ENCODE measurements at places on chromosomes 3 and 15.
A peak's percentile ranks its signal among the peaks of the same experiment; 100 is the strongest.

DNA sequence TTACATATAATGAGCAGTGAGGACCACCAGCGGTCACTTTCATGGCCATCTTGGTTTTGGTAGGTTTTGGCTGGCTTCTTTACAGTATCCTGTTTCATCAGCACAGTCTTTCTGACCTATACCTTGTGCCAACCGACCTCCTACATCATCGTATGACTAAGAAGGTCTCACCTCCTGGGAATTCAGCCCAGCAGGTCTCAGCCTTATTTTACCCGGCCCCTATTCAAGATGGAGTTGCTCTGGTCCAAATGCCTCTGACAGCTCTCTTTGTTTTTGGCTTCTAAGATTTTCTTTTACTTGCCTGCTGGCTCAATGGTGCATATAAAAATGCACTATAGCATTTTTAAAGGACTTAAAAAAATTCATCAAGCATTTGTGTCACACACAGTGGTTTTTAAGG lies 3.2 kb upstream of the MME start:
- no peak for DNase-seq

DNA sequence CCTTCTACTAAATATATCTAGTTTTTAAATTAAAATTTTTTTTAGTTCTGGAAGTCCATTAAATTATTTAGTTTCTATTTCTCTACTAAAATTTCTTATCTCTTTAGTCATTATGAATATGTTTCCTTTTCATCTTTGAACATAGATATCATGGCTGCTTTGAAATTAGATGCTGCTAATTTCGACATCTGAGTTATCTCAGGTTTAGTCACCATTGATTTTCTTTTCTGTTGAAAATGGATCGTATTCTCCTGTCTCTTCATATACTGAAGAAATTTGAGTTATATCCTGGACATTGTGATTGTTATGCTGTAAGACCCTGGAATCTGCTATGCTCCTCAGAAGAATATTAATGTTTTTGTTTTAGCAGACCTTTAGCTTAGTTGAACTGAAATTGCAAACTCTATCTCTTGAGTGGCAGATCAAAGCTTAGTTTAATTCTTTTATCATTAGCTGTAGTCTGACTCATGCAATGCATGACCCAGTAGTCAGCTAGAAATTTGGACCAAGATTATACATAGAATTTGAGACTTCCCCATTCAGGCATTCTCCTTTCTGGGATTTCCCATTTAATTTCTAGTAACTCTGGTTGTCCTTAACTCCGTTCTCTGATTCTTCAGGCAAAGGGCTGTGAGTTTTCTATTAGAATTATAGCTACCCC lies 439.8 kb upstream of the IL12A start:
- DNase-seq: no peak

GRCh38 chr15:85010071-85010385 lies 28.4 kb downstream of the PDE8A start:
- DNase-seq: no peak

DNA sequence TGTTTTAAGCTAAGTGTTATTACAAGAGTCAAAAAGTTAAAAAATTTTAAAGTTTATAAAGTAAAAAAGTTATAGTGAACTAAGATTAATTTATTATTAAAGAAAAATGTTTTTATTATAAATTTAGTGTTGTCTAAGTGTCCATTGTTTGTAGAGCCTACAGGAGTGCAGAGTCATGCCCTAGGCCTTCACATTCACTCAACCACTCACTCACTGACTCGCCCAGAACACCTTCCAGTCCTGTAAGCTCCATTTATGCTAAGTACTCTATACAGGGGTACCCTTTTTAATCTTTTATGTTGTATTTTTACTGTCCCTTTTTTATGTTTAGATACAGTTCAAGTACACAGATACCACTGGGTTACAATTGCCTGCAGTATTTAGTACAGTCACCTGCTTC lies 37.2 kb downstream of the EEFSEC start:
- DNase-seq: no peak

DNA sequence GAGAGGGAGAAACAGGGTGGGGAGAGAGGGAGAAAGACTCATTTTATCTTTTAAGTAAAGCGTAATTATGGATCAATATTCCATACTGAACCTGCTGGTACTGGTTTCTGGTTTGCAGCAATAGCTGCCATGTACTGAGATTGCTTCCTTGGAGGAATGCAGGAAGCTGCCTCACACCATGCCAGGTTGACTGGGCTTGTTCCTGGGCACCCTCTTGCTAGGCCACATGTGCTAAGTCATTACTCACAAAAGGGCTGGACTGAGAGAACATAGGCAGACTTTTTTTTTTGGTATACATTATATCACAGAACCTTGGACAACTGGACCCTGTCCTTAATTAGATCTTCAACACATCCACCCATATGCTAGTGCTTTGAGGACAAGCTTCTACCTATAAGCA lies 193.4 kb downstream of the ZNF621 start:
- no peak for DNase-seq

GRCh38 chr15:68471541-68471940 lies 39.6 kb upstream of the ITGA11 start:
- DNase-seq: peak; percentile 25

DNA sequence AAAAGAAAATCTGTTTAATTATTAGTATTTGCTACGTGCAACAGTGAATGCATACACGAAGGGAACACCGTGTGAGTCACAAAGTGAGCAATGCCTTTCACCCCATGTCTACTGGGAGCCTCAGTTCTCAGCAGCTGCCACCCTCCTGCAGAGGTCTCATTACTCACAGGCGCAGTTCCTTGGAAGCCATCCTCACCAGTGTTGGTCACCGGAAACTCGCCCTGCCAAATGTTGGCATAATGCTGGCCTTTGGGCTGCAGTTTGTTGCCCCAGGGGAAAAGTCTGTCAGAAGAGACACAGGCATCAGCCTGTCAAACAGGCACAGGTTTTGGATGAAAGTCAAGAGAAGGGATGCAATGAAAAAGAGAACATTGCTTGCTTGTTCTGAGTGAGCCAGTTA lies 50.1 kb downstream of the SUMF1 start:
- no peak for DNase-seq

- no peak for DNase-seq
Observed at GRCh38 chr3:177887475-177887874, 648.8 kb upstream of the KCNMB2 start.

GRCh38 chr3:44020143-44020542 lies 221.5 kb upstream of the TOPAZ1 start:
- DNase-seq: no peak

GRCh38 chr3:149003653-149004305 lies 12.4 kb downstream of the GYG1 start:
- DNase-seq: no peak

DNA sequence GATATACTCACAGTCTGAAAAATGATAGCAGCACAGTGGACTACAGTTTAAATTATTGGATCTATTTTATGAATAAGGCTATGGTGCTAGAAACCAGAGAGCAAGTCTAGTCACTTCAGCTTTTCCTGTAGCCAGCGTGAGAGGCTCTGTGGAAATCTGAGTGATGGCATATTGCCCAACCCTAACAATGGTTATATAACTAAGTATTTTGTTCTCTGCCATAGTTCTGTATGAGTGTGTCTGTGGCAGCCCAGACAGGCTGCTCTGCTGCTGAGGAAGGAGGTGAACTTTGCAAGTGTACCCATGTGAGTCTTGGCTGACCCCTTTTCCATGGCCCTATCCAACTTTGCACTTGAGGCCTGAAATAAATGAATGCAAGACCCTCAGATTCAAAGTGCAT lies 105.7 kb downstream of the LRTM1 start:
- peak; percentile 20 for DNase-seq

DNA sequence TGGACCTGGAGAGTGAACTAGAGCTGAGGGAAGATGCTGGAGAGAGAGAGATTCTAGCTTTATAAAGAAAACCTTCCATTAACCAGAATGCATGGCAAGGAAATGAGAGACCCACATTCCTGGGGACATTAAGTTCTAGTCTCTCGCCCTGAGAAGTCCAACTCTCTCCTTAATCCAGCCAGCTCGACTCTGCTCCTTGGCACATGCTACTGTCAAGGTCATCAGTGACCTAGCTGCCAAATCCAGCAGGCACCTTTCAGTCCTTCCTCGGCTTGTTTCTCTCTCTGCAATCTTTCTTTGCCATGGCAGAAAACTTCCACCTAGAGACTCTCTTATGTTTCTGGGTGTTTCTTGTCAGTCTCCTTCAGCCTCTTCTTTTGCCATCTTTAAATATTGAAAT lies 40.3 kb downstream of the DGKG start:
- DNase-seq: no peak

DNA sequence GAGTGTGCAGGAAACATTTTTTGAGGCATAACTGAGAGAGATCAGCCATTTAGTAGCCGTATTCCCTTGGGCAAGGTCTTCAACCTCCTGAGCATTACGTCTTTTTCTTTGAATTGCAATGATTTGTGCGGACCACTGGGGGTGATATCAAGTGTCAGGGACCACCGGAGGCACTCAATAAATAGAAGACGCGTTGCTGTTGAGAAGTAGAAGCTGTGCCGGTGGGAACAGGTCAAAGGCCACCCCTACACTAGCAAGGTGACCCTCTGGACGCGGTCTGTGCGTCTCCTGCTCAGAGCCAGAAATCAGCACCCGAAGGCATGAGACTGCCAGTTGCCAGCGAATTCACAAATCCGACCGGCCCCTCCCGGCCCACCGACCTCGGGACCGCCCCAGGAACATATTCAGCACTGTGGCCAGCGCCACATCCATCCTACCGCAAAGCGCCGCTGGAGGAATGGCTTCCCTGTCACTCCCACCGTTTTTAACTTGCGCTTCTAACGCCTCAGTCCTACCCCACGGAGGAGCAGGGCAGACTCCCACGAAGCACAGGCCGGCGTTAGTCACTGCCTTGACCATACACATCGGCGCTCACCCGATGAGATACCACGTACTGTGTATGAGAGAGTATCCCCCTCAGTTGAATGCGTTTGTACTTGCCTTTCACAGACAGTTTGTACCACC lies 1.4 kb upstream of the GHSR start:
- DNase-seq: peak; percentile 30

DNA sequence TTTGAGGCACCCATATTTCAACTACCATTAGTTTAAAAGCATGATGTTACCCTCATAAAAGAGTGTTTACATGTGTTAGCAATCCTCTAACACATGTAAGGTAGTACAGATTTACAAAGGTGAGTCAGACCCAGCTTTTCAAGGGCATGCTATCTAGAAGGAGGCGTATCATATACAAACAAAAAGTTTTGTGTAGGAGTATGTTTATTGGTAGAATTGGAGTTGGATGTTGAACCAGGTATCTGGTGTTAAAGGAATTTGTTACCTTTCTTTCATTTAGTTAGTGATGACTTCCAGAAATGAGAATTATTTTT lies 2.4 kb downstream of the HACD3 start:
- DNase-seq: peak; percentile 6

DNA sequence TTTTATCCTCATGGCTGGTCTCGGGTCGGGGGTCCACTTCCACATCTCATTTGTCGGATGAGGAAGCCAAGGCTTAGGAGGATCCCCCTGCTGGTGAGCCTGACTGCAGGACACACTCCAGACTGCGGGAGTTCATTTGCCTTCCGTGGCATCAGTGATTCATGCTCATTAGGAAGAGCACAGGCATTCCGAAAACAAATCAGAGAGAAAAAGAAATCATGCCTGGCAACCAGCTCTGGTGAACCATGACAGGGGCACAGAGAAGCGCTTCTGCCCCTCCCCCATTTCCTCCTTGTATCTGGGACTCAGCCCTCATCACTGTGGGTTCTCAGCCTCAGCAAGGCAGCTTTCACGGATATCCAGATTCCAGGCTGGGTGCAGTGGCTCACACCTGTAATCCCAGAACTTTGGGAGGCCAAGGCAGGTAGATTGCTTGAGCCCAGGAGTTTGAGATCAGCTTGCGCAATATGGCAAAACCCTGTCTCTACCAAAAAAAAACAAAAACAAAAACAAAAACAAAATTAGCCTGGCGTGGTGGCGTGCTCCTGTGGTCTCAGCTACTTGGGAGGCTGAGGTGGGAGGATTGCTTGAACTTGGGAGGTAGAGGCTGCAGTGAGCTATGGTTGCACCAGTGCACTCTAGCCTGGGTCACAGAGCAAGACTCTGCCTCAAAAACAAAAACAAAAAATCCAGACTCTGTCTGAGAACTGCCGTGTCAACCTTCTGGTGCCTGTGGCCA lies 28.4 kb downstream of the IRAK2 start:
- peak; percentile 99 for DNase-seq

- no peak for DNase-seq
Observed at GRCh38 chr3:72728958-72729467, 119.2 kb downstream of the SHQ1 start.

GRCh38 chr3:141875893-141876380 lies 506 bp upstream of the ATP1B3 start:
- no peak for DNase-seq

- DNase-seq: no peak
Observed at GRCh38 chr3:133887803-133888703, 7.6 kb downstream of the RAB6B start.

- DNase-seq: no peak
Observed at GRCh38 chr15:47412136-47412535, 305.2 kb upstream of the SEMA6D start.

DNA sequence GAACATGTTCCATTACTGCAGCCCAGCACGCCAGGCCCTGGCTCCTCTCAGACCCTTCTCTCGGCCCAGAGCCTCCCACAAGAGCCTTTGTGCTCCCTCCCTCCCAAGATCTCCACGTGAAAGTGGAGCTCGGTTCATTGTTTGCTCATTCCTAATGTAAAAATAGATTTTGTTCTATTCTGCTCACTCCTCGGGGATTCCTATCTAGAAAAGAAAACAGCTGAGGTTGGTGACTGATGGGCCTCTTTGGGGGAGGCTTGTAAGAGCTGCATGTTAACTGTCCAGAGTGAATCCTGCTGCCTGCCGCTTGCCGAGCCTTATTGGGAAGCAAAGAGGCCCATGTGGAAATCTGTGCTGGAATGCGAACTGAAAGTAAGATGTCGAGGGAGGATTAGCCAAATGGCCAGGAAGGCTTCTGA lies 267.1 kb downstream of the LRTM1 start:
- DNase-seq: no peak

DNA sequence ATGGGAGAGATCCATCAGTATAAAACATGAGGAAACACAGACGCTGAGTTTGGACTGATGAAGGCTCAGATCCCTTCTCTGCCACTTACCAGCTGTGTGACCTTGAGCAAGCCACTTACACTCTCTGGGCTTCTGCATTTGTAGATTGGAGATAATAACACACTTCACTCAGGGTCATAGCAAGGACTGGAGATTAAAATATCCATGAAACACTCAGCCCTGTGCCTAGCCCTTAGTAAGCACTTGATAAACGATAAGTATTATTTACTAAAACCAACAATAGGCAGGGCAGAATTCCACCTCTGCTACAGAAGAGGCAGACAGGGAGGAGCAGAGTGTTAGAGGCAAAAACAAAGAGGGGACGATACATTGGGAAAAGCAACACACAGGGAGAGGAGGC lies 420.5 kb upstream of the WNT5A start:
- no peak for DNase-seq

GRCh38 chr3:26474706-26475105 lies 147.9 kb upstream of the LRRC3B start:
- DNase-seq: no peak

- no peak for DNase-seq
Observed at GRCh38 chr3:14225421-14225820, 46.8 kb downstream of the LSM3 start.

Data from kidney glomerular epithelial cell (primary cell).